A549 treated with CpdA at 1 μM for 4 hours (cell line): ENCODE measurements at places on chromosomes 2 and 18. TPM values are rescaled to one million over a fixed set of nuclear protein-coding genes. Genes with fewer than 3 reads are reported as not detected.

The ZNF892 gene
- total RNA-seq, result 0.39 to 0.59 TPM (median 0.49 TPM) in 4 of 5 replicates, not detected in the other

The GCA gene
- total RNA-seq, result 3.5 to 10.1 TPM (median 6.1 TPM) in 5 replicates

The C2orf78 gene
- total RNA-seq, result not detected in 5 replicates

The PROC gene
- total RNA-seq, result 1.8 to 4.4 TPM (median 3.7 TPM) in 5 replicates

The TMEM178A gene
- 0.06 to 0.14 TPM in 2 of 5 replicates, not detected in the others for total RNA-seq

The RNF152 gene
- 0.01 to 0.34 TPM (median 0.02 TPM) in 5 replicates for total RNA-seq

The KIAA2012 gene
- not detected in 5 replicates for total RNA-seq

The KCNF1 gene
- 20.5 to 42.7 TPM (median 34.4 TPM) in 5 replicates for total RNA-seq

The CNTNAP5 gene
- not detected in 5 replicates for total RNA-seq

The EHD3 gene
- total RNA-seq, result 8.2 to 10.4 TPM (median 9.1 TPM) in 5 replicates

The MSTN gene
- total RNA-seq, result not detected in 5 replicates

The KCNK3 gene
- total RNA-seq, result 0.84 to 1.5 TPM (median 1.2 TPM) in 5 replicates
